ENCODE measurements at places on chromosomes 1 and 21.

GRCh38 chr1:232764458-232765251 is 40.6 kb upstream of the MAP10 start:
- DNase-seq, result no peak

DNA sequence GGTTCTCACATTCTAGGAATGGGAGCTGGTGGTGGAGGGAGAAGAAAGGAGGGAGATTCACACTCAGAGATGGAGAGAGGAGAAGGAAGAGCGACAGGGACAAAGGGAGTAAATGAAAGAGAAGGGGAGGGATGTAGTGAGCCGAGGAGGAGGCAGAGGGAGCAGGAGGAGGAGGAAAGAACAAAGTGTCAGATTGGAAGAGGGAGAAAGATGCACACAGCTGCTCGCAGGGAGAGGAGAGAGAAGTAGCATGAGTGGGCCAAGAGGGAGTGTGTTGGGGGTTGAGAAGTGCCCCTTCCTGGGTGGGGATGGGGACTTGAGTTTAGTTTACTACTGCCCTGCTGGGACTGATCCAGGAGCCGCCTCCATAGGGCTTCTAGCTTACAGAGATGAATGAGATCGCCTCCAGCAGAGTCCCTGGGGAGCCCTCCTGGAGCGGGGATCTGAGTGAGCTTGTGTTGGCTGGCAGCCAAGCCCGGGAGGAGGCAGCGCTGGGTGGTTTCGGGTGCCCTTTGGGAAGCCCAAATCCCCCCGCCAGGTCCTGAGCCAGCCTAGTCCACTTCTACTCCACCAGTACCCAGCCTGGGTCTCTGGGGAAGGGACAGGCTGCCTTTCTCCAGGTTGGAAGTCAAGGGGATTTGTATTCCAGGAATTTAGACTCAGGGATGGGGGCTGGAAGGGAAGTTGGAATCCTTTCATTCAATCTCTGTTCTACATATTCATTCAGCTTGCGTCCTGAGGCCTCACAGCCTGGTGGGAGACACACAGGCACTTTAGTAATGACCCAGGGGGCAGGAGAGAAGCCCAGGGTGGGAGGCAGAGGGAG is 20.9 kb downstream of the PTPRU start:
- no peak for DNase-seq

- no peak for DNase-seq
Measured at GRCh38 chr21:26107429-26107828, 63.1 kb downstream of the APP start.

DNA sequence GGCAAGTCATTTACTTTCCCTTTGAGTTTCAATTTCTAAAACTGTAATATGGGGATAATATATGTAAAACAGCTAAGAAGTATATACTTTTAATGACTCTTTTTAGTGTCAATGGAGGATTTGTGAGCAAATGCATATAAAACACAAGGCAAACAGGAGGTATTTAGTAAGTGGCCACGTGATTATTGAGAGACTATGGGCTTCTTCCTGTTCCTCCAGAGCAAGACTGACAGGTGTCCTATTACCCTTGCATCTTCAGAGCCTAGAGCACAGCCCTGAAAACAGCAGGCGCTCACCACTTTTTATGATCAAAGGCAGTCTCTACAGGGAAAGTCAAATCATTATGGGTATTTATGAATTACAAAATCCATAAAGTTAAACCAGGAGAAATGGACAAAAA is 941 bp upstream of the ROR1 start:
- DNase-seq, result no peak

- no peak for DNase-seq
Measured at GRCh38 chr1:184069675-184070074, 18.1 kb downstream of the TSEN15 start.

DNA sequence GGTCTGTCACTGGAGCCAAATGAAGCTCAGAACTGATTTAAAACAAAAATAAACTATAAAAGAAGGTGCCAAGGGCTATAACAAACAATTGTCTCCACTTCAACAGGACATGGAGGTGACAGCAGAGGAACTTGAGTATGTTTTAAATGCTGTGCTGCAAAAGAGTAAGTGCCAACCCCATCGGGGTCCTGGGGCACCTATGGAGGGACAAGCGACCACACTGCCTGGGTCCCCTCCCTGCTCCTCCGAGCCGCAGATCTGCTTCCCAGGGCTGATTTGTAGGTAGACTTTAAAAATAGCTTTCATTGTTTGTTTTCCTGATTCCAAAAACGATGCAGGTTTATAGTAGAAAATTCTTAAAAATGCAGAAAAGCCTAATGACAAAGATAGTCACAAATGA is 42.8 kb downstream of the CAPN9 start:
- DNase-seq, result no peak

DNA sequence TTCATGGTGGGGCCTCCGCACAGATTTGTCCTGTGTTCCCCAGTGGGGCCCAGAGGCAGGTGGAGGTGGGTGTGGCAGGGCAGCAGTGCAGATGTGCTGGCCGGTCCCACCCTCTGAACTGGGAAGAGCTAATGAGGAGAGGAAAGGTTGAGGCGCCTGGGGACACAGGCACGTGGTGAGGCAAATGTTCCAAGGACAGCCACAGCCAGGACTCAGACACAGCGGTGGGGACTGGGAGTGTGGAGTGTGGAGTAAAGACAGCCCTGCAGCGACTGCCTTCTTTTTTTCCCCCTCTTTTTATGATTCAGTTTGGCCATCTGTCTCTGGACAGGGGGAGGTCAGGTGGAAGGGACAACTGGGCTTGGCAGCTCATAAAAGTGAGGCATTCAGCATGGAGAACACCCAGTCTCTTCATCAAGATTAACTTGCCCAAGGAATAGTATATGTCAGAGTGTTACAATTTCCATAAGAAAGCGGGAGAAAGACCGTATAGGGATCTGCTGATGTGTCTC is 104.2 kb upstream of the GCLM start:
- DNase-seq, result no peak

DNA sequence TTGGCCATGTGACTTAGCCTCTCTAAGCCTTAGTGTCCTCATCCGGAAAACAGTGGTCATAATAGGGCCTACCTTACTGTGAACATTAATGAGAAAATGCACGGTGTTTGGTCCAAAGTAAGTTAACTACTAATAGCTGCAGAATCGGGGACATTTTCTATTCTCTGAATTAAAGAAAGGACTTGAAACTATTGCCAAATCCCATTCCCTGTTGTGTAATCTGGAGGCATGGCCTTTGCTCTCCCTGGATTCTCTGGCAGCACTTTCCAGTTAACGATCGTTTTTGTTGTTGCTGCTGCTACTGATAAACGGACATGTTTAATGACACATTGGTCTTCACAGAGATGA is 30.5 kb downstream of the FMO4 start:
- DNase-seq, result no peak

GRCh38 chr1:172411791-172412338 is 8.6 kb upstream of the C1orf105 start:
- DNase-seq, result no peak

- no peak for DNase-seq
Measured at GRCh38 chr1:98468111-98468717, 193.3 kb upstream of the SNX7 start.
